ENCODE measurements at places on chromosomes 5 and 9.

DNA sequence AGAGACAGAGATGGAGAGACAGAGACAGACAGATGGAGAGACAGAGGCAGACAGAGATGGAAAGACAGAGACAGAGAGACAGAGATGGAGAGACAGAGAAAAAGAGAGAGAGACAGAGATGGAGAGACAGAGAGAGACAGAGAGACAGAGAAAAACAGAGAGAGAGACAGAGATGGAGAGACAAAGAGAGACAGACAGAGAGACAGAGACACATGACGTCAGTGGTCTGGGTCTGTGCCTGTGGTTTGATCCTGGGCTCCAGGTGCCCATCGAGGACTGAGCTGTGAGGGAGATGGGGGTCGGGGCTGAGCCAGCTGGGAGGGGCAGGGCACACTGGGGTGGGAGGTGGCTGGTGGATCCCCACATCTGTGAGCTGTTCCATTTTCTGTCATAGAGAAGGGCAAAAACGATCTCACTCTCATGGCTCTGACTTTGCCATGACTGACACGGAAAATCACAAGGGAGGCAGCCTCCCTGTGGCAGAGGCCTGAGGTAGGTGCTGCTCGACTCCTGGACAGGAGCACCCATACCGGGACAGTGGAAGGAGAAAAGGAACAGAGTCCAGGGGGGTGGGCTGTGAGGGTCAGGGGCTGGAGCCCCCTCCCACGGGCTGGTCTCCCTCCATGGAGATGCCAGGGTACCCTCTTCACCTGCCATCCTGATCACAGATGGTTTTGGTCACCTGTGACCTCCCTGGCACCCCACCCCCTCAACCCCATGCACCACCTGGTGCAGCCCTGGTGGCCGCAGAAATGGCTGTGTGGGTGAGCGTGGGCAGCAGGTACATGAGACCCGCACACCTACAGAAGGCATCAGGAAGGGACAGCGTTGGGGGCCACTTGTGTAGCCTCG is 28.8 kb downstream of the GLT6D1 start:
- H3K4me3 ChIP-seq = no peak overlapping the region
- DNase-seq = peak; percentile 72
- H3K36me3 ChIP-seq = no peaks in the 10 kb centered on the region
- H3K27me3 ChIP-seq = no peaks in the 10 kb centered on the region

DNA sequence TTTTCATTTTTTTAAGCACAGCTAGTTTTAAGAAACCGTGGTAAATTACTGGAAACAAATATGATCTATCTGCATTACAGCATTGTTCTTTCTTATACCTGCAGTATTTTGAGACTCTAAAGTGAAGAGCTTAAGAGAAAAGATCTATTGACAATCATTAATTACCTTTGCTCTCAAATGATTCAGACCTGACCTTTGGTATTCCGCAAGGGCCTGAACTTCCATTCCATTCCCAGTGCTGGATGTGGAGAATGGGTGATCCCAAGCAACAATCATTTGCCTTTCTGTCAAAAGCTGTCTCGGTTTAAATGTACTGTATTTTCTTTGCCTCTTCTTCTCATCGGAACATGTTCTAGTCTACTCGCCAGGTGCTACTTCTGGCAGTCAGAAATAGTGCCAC is 18.9 kb downstream of the NREP start:
- no peak overlapping the region for H3K27ac ChIP-seq
- DNase-seq = no peak
- peaks cover 13% of the 10 kb centered on the region for H3K4me1 ChIP-seq
- no peaks in the 10 kb centered on the region for H3K36me3 ChIP-seq
- H3K4me3 ChIP-seq = no peak overlapping the region

- H3K36me3 ChIP-seq = no peaks in the 10 kb centered on the region
- no peak for DNase-seq
- H3K4me3 ChIP-seq = no peak overlapping the region
These were observed 101.1 kb downstream of the KIF4B start for GRCh38 chr5:155114655-155115054.

- DNase-seq = no peak
- no peaks in the 10 kb centered on the region for H3K27me3 ChIP-seq
- H3K36me3 ChIP-seq = no peaks in the 10 kb centered on the region
- H3K4me3 ChIP-seq = no peak overlapping the region
- H3K4me1 ChIP-seq = no peaks in the 10 kb centered on the region
These were observed 1043.8 kb upstream of the EDIL3 start for GRCh38 chr5:85428426-85428934.

GRCh38 chr5:73496984-73497457 is 1.2 kb upstream of the BTF3 start:
- H3K36me3 ChIP-seq = no peaks in the 10 kb centered on the region
- DNase-seq = no peak
- no peaks in the 10 kb centered on the region for H3K27me3 ChIP-seq
- peaks cover 34% of the 10 kb centered on the region for H3K4me1 ChIP-seq
- H3K4me3 ChIP-seq = no peak overlapping the region

- no peak for DNase-seq
- no peak overlapping the region for H3K4me3 ChIP-seq
- no peaks in the 10 kb centered on the region for H3K36me3 ChIP-seq
- peak overlapping the region; percentile 3 for H3K27ac ChIP-seq
- H3K4me1 ChIP-seq = peaks cover 14% of the 10 kb centered on the region
These were observed 210.6 kb downstream of the PCSK5 start for GRCh38 chr9:76101075-76101474.

DNA sequence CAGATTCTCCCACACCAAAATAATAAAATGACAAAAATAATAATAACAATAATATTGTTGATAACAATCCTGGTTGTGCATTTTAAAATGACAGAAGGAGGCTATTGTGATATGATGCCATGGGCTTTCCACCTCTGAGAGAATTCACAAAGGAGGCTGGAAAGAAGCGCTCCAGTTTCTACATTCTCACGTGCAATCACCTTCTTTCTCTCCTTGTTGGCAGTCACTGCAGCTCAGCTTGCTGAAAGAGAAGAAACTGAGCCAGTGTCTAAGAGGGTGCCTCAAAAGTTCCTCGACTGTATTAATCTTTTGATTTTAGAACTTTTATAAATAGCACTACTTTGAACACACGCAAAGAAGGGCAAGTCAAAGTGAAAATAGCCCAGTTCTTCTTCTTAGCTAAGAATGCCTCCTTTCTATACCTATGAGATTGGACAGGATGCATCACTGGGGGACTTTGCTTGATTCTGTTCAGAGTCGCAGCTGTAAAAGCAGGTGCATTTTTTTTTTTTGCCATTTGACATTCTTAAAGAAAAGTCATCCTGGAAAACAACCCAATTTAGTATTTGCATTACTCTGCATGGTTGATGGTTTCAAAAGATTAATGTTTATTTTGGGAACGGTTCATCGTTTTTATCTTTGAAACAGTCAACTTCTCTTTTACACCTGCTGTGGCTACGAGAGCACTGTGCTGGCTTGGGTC is 12.4 kb upstream of the SUB1 start:
- H3K27me3 ChIP-seq = no peaks in the 10 kb centered on the region
- no peak overlapping the region for H3K27ac ChIP-seq
- DNase-seq = no peak
- H3K4me1 ChIP-seq = no peaks in the 10 kb centered on the region

GRCh38 chr5:3597167-3598007 is 1.8 kb downstream of the IRX1 start:
- peaks cover 22% of the 10 kb centered on the region for H3K4me1 ChIP-seq
- H3K36me3 ChIP-seq = no peaks in the 10 kb centered on the region
- H3K4me3 ChIP-seq = no peak overlapping the region
- H3K27ac ChIP-seq = no peak overlapping the region
- peaks cover 25% of the 10 kb centered on the region for H3K27me3 ChIP-seq

- H3K27ac ChIP-seq = no peak overlapping the region
- DNase-seq = no peak
- peaks cover 5% of the 10 kb centered on the region for H3K36me3 ChIP-seq
- H3K4me3 ChIP-seq = no peak overlapping the region
These were observed 72.8 kb downstream of the OTULIN start for GRCh38 chr5:14737291-14737690.

DNA sequence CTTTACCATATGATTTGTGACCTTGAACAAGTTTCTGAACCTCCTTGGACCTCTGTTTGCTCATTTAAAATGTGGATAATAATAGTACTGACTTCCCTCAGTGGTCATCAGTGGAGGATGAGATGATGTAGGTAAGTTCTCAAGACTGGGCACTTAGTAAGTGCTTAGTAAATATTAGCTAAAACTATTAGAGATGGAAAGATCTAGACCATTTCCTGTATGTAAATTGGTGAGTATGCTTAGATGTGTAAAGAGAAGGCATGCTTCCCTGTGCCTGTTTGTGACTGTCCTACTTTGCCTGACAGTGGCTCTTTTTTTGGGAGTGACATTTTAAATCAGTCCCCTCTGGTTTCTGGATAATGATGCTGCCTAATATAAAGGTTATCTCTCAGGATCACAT is 288.1 kb downstream of the GABRB2 start:
- H3K27me3 ChIP-seq = no peaks in the 10 kb centered on the region
- no peak for DNase-seq
- no peaks in the 10 kb centered on the region for H3K4me1 ChIP-seq
- no peaks in the 10 kb centered on the region for H3K36me3 ChIP-seq

GRCh38 chr9:69122082-69122548 is 52.0 kb upstream of the TJP2 start:
- peak overlapping the region; percentile 52 for H3K4me3 ChIP-seq
- no peak for DNase-seq
- H3K36me3 ChIP-seq = no peaks in the 10 kb centered on the region
- no peaks in the 10 kb centered on the region for H3K27me3 ChIP-seq
- H3K4me1 ChIP-seq = peaks cover 17% of the 10 kb centered on the region

DNA sequence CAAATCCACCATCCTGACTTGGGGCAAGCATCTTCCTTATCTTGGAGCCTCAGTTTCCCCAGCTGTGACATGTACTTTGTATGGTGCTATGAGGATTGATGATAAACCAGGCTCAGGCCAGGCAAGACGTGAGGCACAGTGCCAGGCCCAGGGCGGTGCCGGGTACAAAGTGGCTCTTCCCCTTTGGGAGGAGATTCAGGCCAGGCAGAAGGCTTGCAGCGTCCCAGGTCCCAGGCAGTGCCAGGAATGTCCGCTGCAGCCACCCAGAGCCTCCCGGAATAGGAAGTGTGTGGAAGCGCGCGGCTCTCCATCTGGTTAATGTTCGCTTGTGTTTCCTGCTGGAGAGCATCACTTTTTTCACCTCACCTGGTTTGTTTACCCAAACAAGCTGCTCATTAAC is 12.6 kb upstream of the DENND1A start:
- no peaks in the 10 kb centered on the region for H3K27me3 ChIP-seq
- no peak for DNase-seq
- H3K4me1 ChIP-seq = peaks cover 9% of the 10 kb centered on the region
- no peak overlapping the region for H3K27ac ChIP-seq
- no peaks in the 10 kb centered on the region for H3K36me3 ChIP-seq

DNA sequence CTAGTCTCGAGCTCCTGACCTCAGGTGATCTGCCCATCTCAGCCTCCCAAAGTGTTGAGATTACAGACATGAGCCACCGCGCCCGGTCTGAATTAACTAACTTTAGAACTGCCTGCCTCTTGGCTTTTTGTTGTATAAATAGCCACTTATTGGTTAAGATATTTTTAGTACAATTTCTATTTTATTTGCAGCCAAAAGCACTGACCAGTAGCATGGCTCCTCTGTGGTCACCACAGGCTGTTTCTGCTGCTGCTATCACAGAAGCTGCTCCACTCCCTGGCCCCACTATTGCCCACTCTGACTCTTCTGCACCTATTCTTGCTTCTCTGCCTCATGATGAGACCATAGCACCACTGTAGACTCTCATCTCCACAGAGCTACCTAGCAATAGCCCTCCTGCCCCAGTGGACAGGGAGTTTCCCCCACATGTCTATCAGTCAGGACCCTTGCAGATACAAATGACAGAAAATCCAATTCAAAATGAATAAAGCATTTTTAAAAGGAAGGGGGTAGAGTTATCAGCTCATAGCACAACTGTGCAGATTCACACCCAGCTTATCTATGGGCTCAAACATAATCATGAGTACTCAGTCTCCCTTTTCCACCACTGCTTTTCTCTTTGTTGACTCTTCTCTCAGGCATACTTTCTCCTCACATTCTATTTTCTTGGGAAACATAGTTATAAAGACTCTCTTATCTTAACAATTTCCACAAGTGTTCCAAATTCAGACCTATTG is 151.8 kb upstream of the EPB41L4A start:
- DNase-seq = no peak
- no peaks in the 10 kb centered on the region for H3K4me1 ChIP-seq
- H3K4me3 ChIP-seq = no peak overlapping the region
- no peak overlapping the region for H3K27ac ChIP-seq

DNA sequence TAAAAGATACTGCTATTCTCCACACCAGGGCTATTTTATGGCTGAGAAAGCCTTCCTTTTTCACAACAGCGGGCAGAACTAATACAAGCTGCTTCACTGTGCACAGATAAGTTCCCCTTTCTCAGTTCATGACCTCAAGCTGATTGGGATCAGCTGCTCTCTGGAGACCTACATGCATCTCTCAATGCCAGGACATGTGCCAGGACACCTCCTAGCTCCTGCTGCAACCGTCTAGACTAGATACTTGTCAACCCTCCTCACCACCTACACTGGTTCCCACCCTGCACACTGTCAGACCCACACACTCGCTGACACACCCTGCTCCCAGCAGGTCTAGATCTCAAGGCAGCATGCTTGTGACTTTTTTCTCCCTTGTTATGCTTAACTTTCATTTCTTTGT is 39.8 kb downstream of the STARD4 start:
- no peak for DNase-seq
- H3K4me3 ChIP-seq = no peak overlapping the region
- no peaks in the 10 kb centered on the region for H3K27me3 ChIP-seq

GRCh38 chr5:124457901-124458300 is 288.5 kb downstream of the ZNF608 start:
- H3K27ac ChIP-seq = no peak overlapping the region
- no peaks in the 10 kb centered on the region for H3K4me1 ChIP-seq
- no peaks in the 10 kb centered on the region for H3K36me3 ChIP-seq
- no peak overlapping the region for H3K4me3 ChIP-seq

- no peaks in the 10 kb centered on the region for H3K27me3 ChIP-seq
- H3K36me3 ChIP-seq = no peaks in the 10 kb centered on the region
- no peak overlapping the region for H3K4me3 ChIP-seq
- H3K4me1 ChIP-seq = no peaks in the 10 kb centered on the region
These were observed 110.1 kb downstream of the FANCC start for GRCh38 chr9:95207403-95207802.

DNA sequence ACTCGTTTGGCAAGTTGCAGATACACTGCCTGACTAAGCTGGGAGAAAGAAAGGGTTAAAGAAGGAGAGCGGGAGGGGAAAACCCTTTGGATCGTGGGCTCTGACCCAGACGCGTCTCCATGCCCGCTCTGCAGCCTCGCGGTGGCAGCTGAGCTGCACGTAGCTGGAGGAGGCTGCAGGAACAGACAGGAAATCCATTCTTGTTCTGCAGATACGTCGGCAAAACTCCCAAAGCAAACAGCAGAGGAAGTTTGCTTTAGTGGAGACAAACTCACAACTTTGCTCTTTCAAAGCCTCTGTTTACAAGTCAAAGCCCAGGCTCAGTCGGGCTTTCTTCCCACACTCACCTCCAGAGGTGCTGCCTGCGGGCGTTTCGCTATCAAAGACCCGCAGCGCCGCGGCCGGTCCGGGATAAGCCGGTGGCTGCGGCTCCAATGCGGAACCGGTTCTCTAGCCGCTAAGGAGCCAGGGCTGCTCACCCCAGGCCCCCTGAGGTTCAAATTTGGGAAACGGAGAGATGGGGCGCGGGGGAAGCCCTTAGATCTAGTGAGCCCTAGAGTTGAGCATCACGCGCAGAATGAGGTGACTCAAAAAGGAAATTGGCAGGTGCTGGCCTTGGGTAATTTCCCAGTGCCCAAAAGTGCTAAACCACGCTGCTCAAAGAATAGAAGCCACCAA is 60.7 kb downstream of the MAT2B start:
- H3K27ac ChIP-seq = no peak overlapping the region
- H3K4me1 ChIP-seq = peaks cover 21% of the 10 kb centered on the region
- no peaks in the 10 kb centered on the region for H3K36me3 ChIP-seq
- H3K27me3 ChIP-seq = no peaks in the 10 kb centered on the region
